ENCODE measurements at places on chromosomes 11 and 22.

DNA sequence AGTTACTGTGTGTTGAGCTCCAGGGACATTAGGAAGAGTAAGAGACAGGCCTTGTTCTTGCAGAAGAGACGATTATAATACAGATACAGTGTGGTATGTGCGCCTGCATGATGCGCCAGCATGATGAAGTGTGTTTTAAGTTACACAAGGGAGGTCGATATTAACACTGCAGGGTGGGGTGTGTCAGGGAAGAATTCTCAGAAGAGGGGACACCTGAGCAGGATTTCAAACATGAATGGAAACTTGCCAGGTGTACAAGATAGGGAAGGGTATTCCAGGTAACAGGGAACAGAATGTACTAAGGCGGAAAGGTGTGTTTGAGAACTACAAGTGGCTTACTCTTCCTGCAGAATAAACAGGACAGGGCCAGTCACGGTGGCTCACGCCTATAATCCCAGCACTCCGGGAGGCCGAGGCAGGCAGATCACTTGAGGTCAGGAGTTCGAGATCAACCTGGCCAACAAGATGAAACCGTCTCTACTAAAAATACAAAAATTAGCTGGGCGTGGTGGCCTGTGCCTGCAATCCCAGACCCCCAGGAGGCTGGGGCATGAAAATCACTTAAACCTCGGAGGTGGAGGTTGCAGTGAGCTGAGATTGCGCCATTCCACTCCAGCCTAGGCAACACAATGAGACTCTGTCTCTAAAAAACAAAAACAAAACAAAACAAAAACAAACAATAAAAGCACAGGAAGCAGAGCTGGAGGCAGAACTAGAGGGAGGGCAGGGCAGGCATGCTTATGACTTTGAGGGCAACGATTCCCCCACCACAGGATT is 59.0 kb downstream of the SYN3 start:
- no peaks in the 10 kb centered on the region for H3K36me3 ChIP-seq
- no peak overlapping the region for H3K4me3 ChIP-seq
- no peaks in the 10 kb centered on the region for H3K4me1 ChIP-seq
- H3K27me3 ChIP-seq = no peaks in the 10 kb centered on the region
- no peak for DNase-seq

GRCh38 chr11:9254416-9254815 is 10.7 kb downstream of the DENND5A start:
- no peaks in the 10 kb centered on the region for H3K27me3 ChIP-seq
- DNase-seq = no peak
- no peak overlapping the region for H3K27ac ChIP-seq
- peaks cover 30% of the 10 kb centered on the region for H3K36me3 ChIP-seq
- H3K4me3 ChIP-seq = no peak overlapping the region

GRCh38 chr11:108534274-108534882 is 36.2 kb upstream of the POGLUT3 start:
- H3K36me3 ChIP-seq = no peaks in the 10 kb centered on the region
- no peak for DNase-seq
- no peaks in the 10 kb centered on the region for H3K27me3 ChIP-seq
- H3K4me1 ChIP-seq = peaks cover 2% of the 10 kb centered on the region
- no peak overlapping the region for H3K4me3 ChIP-seq

- H3K27ac ChIP-seq = no peak overlapping the region
- DNase-seq = no peak
- H3K4me1 ChIP-seq = peaks cover 32% of the 10 kb centered on the region
- peaks cover 41% of the 10 kb centered on the region for H3K36me3 ChIP-seq
- no peak overlapping the region for H3K4me3 ChIP-seq
- no peaks in the 10 kb centered on the region for H3K27me3 ChIP-seq
Observed at GRCh38 chr11:65863889-65864705, 3.9 kb downstream of the MUS81 start.

GRCh38 chr11:9061807-9062206 is 29.6 kb downstream of the SCUBE2 start:
- H3K4me1 ChIP-seq = peaks cover 13% of the 10 kb centered on the region
- no peak overlapping the region for H3K4me3 ChIP-seq
- DNase-seq = no peak
- no peak overlapping the region for H3K27ac ChIP-seq

- H3K36me3 ChIP-seq = no peaks in the 10 kb centered on the region
- no peak overlapping the region for H3K4me3 ChIP-seq
- H3K27me3 ChIP-seq = no peaks in the 10 kb centered on the region
- no peak for DNase-seq
- H3K27ac ChIP-seq = no peak overlapping the region
Observed at GRCh38 chr11:39345834-39346442, 2113.5 kb downstream of the LRRC4C start.

- H3K4me3 ChIP-seq = no peak overlapping the region
- no peaks in the 10 kb centered on the region for H3K27me3 ChIP-seq
- H3K27ac ChIP-seq = no peak overlapping the region
- H3K36me3 ChIP-seq = no peaks in the 10 kb centered on the region
- H3K4me1 ChIP-seq = no peaks in the 10 kb centered on the region
- no peak for DNase-seq
Observed at GRCh38 chr11:92962446-92962845, 7.0 kb upstream of the MTNR1B start.

All from activated naive CD4-positive, alpha-beta T cell treated with anti-CD3 and anti-CD28 coated beads, Interleukin-2, amount 10 ng/mL, durations not matched to agents 7 days and 5 days (primary cell).